ENCODE measurements at places on chromosomes 5 and 9.

GRCh38 chr5:78496373-78496772 is 136.0 kb downstream of the SCAMP1 start:
- no peak for DNase-seq

- no peak for DNase-seq
These were observed 126.0 kb upstream of the ACO1 start for GRCh38 chr9:32258482-32258881.

- DNase-seq: no peak
These were observed 363.4 kb downstream of the EBF1 start for GRCh38 chr5:158736150-158736870.

- DNase-seq: no peak
These were observed 735 bp downstream of the PTGR1 start for GRCh38 chr9:111598733-111599091.

- DNase-seq: no peak
These were observed 77.3 kb upstream of the MAP3K1 start for GRCh38 chr5:56737951-56738606.

DNA sequence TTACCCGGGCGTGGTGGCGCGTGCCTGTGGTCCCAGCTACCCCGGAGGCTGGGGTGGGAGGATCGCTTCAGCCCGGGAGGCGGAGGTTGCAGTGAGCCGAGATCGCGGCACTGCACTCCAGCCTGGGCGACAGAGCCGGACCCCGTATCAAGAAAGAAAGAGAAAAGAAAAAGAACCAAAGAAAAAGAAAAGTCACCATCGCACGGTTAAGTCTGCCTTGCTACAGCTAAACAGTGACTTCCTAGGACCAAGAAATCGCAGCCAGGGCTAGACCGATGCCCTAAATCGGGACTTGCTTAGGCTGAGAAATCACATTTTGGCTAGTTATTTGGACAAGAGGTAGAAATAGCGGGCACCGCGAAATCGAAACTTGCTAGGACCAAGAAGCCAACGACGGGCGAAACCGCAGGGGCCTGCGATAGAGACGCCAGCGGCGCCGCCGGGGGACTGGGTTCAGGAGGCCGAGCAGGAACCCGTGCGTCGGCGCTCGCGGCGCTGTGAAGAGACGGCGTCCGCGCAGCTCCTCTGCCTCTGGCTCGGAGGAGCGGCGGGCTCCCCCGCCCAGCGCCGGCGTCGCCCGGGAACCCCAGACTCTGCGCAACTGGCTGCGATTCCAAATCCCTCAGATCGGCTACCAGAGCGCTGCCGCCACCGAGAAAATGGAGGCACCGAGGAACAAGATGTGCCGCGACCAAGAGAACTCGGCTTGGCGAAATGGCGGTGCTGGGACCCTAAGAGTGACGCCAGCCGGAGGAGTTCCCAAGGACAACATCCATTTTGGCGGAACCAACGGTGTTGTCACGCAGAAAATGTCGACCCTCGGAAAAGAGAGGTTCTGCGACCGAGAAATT is 26.1 kb upstream of the ANXA2R start:
- DNase-seq: peak; percentile 82

DNA sequence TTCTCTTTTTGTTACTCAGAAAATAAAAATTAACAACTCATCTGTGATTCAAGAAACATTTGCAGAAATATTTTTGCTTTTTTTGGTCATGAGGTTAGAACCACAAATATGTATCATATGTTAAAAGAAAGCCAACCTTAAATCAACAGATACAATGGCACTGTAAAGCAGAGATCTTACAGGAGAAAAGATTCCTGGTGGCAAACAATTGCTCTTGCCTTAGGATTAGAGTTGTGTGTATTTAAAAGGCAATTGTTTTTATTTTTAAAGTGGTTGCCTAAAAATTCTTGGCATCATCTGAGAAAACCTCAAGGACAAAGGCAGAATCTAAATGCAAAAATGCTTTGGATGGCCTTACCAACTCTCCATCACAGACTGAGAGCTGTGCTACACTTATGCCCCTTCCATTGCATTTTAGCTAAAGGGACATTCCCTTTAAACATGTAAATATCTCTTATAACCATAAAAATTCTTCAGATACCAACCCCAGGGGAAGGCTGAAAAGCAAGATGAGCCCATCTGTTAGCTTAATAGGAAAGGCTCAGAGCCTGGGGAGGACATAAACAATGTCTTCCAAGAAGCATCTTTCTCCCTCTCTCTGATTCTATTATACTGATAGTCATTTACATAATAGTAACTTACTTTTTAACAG is 100.4 kb downstream of the FAM114A2 start:
- DNase-seq: no peak

- DNase-seq: no peak
These were observed 102.3 kb downstream of the ENC1 start for GRCh38 chr5:74538206-74538661.

DNA sequence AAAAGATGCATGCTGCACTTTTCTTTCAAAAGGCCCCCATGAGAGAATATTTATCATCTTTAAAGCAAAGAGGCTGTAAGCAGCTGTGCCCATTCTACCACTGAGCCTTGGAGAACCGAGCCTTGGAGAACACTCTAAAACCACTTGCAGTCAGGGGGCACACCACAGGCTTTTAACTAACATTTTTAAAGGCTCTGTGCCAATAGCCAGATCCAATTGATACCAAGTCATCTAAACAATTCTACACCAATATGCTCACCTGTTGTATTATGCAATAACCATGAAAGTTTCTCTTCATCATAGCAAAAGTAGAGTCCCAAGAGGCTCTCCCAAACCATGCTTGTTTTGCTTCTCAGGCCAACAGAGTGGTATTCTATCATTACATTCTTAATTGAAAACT is 1090.5 kb upstream of the SEMA6A start:
- no peak for DNase-seq

DNA sequence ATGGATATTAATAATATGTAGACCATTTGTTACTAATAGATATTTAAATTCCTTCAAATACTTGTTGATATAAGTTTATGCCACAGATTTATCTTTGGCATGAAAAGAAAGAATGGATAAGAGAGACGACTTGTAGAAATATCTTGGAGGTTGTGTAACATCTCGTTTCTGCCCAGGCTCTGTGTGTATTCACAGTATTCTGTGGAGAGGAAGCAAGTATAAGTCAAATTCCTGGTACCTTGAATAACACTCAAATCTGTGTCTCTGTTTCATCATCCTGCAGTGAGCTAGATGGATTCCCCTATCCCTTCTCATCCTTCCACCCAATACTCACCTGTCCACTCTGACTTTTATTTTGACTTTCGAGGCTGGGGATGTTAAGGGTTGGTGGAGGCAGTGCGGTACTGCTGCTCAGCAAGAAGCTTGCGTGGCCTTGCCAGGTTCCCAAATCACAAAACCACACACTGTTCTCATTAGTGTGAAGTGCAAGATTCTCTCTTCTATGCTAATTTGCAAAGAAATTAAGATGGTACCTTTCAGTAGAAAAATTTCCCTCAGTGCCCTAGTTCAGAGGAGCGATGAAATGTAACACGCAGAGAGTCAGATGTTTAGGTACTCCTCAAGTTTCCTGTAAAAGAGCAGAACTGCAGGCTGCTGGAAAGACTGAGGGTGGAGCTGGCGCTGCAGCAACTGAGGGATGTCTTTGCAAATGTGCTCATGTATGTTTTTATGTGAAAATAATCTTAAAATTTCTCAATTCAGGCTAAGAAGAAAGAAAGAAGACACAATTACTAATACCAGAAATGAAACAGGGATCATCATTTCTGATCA is 42.6 kb upstream of the ANKRD18A start:
- DNase-seq: no peak

GRCh38 chr9:8564960-8565359 is 765.4 kb upstream of the DMAC1 start:
- no peak for DNase-seq

- DNase-seq: no peak
These were observed 2.6 kb upstream of the CCDC187 start for GRCh38 chr9:136306211-136307208.

DNA sequence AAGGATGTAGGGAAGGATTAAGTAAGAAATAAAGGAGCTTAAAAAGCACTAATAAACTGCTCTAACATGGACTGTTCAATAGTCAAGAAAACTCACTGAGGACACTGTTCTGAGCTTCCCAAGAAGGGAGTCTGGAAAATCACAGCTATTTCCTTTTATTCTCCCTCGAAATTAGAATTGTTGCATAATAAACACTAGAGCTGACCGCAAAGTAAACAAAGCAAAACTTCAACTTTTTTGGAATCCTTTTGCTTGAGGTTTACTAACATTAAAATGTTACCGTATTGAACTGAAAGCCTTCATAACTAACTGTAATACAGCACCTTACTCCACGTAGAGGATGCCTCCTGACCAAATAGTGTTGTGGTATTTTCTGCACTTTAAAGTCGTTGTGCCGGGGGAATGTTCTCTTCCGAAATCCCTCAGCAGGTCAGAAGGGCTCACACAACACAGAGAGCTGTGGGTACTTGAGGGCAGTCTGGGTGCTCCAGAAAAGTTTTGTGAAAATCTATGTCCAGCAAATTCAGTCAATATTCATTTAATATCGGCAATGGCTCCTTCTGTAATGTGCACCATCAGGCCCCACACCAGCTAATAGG is 59.2 kb downstream of the TTLL11 start:
- no peak for DNase-seq

DNA sequence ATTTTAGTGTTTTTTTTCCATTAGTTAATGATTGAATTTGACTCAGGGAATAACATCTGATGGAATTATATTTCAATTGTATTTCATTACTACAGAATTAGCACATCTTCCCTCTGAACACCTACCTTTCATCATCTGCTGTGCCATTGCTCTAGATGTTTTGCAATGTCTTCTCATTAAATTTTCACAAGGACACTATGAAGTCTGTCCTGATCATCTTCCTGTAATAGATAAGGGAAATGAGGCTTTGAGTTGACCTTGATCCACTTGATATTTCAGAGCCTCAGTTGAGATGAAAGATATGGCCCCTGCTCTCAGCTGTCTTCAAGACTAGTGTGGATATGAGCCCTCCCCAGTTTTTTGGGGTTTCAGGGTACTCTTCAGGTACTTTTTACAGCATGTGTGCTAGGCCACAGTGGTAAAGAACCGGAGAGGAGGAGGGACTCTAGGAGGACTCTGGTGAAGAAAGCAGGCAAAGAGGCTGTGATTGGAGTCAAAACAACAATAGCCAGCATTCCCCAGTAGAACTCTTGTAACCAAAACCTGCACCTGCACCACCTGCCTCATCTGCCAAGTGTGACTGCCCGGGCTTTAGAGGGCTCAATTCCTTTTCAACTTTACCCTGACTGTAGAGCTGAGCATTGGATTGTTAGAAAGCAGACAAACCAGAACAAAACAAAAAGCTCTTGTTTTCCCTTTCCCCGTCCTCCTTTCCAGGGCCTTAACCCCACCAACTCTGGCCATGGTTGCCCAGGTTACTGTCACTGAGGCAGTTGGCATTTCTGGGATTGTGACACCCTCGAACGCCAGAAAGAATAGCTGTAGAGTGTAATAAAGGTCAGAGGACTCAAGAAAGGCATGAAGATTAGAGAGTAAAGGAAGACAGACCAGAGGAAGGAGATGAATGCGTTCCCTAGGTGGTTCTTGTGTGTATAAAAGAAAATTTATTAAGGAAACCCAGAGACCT is 56.3 kb downstream of the ERAP1 start:
- DNase-seq: no peak

DNA sequence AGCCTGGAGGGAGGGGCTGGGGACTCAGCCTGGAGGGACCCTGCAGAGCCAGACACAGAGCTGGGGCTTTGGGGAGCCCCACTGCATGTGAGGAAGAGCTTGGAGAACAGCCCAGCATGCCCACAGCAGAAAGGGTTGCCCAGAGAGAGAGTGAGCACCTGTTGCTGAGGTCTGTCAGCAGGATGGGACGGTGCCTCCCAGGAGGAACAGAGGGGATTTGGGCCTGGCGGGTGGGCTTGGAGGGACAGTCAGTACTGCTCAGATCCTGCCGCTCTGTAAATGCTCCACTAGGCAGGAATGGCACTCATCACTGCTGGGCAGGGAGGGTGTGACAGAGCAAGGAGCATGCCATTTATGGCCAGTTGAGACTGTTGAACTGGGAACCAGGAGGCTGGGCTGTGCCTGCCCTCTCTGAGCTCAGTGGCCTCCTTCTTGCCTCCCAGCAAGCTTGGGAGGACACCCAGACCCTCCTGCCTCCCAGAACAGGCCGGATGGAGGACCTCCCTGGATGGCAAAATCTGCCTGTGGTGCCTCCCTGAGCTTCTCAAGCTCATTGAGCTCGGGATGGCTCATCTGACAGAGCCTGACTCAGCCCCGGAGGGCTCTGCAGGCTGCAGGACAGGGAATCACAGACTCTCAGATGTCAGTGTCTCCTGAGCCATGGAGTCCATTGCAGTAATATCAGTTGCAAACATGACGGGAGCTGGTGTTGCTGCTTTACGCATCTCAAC is 786 bp upstream of the HRCT1 start:
- no peak for DNase-seq

DNA sequence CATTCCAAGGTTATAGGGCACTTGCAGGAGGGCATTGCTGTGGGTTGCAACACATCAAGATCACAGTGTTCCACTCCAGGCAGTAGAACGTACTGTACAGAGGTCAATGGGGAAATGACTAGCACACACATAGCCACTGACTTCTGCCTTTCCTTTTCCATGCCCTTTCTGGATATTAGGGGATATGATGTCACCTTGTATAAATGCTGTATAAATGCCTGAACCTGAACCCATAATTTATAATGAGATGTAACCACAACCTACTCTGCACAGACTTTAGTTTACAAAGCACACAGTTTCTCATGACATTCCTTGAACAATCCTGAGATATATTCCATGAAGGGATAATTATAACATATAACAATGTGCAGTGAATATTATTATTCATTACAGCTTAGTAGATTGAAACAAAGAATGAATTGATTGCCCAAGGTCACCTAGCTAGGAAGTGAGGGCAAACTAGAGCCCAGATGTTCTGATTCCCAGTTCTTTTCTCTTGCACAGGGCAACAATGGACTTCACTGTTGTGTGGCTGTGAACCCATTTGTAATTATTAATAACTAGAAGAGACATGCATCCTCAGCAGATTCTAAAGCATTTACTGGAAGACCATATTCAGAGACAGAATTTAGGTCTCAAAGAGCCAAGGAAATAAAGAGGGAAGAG is 5.6 kb upstream of the ABLIM3 start:
- DNase-seq: no peak

- DNase-seq: no peak
These were observed 13.0 kb downstream of the C1QTNF2 start for GRCh38 chr5:160357394-160357793.

GRCh38 chr5:152855441-152855840 is 450.4 kb upstream of the NMUR2 start:
- no peak for DNase-seq

All from CD4-positive, alpha-beta T cell treated with Interleukin-12 subunit alpha and Interleukin-12 subunit beta, for 1 hour (primary cell).